SK-N-SH treated with all-trans-retinoic acid at 6 μM for 48 hours (cell line): ENCODE measurements at places on chromosomes 2 and 18.
A peak's percentile ranks its signal among the peaks of the same experiment; 100 is the strongest.

DNA sequence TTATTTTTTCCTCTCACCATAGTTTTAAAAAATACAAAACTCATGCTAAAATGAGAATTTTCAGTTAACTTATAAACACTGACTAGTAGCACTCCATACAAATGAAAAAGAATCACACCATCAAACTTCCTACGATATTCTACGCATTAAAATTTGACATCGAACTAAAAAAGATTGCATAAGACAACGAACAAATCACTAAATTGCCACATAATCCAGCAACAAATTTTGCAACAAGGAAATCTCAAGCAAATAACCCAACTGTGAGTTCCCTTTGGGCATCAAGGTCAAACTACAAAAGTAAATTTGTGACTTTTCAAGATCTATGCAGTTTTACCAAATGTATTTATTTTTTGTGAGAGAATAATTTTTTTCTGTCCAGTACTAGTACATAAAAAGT is 1.5 kb downstream of the MAP3K2 start:
- no peak for ATAC-seq

- ATAC-seq: no peak; the same call in 2 of the 3 replicates
Observed at GRCh38 chr2:207782238-207783030, 12.7 kb upstream of the FZD5 start.

- ATAC-seq: no peak
Observed at GRCh38 chr2:38835990-38836389, 39.7 kb downstream of the DHX57 start.

DNA sequence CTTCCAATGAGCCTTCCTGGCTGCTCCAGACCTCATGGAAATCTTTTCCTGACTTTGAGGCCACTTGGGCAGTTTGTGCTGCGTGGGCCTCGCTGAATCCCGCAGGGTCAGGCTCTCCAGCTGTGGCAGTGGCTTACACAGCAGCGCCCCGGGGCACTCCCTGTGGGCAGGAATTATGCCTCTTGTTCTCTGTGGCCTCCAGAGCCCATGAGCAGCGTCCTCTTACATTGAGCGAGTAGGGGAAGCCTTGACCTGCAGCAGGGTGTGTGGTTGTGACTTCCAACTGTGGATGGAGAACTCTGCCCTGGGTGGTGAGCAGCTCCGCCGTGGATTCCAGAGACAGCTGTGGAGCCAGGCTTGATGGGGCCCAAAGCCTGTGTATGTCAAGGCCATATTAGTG is 180.8 kb downstream of the GLI2 start:
- ATAC-seq: no peak

DNA sequence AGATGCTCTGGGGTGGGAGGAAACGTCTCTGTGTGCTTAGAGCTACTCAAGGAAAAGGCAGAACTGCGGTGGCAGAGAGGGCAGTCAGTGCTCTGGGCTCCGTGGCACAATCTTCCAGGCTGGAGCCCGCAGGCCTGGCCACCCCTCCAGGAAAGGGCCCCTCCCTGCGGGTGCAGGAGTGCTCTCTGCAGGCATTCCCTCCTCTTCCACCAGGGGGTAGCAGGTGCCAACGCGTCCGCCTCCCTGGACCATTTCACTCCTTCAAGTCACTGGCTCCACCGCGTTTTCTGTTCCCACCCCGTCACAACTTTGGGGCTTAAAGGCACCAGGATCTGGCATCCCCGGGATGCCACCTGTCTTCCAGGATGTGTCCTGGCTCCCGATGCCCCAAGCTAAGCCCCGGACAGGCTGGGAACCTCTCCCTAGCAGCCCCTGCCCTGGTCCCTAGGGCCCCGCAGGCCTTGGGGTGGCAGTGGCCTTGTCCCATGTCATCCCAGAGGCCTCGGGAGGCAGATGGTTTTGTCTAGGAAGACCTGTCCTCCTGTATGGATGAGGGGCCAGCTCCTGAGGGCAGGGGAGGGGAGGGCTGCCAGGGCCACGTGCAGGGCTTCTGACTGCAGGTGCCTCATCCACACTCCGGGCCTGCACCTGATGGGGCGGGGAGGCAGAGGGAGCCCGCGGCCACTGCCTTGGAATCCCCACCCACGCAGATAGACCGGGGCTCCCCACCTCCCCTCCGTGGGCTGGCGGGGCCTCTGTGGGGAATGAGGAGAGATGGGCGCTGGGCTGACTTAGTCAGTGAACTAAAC is 26.4 kb downstream of the KCNIP3 start:
- peak; percentile 79 for ATAC-seq

- ATAC-seq: peak; percentile 80
Observed at GRCh38 chr2:232611559-232612218, 21.7 kb upstream of the EFHD1 start.

- ATAC-seq: no peak
Observed at GRCh38 chr2:130963196-130963848, 126.6 kb downstream of the ARHGEF4 start.

- ATAC-seq: no peak
Observed at GRCh38 chr2:98540536-98540935, 67.8 kb downstream of the COA5 start.

GRCh38 chr2:55846426-55846825 is 77.2 kb downstream of the EFEMP1 start:
- no peak for ATAC-seq

DNA sequence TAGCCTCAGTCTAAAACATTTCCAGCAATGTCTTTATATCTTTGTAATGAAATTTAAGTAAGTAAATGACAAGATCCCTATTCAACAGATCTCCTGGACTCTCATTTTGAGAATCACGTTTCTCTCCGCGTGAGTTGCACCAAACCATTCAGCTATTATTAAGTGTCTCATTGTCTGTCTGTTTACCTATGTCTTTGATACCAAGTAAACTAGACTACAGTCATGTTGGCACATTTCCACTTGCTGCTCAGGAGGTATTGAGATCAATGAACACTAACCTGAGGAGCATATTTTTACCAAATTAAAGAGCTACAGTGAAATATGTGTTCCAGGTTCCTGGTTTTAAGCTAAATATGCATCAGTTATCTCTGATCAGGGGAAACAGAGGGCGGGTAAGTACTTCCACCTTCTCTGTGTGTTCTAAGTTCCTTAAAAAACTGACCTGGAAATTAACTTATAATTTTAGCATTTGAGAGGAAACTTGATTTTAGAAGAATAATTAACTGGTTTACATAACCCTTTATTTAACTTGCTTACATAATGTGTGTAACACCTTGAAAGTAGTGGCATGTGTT is 125.8 kb downstream of the OSBPL6 start:
- ATAC-seq: no peak

DNA sequence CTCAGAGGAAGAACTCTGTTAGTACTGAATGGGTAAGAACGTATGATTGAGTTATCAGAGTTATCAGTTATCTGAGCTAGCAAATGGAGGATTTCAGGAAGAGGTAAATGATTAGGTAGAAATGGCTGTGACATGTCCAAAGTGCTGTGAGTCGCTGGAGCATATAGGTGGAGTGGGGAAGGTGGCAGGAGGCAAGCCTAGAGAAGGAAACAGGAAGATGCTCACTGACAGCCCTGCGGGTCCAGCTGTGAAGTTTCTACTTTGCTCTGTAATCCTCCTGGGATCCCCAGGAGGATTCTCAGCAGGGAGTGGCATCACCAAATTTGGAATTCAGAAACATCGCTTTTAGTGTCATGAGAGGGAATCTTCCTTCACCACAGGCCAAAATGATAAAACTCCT is 52.0 kb downstream of the GYPC start:
- no peak for ATAC-seq

DNA sequence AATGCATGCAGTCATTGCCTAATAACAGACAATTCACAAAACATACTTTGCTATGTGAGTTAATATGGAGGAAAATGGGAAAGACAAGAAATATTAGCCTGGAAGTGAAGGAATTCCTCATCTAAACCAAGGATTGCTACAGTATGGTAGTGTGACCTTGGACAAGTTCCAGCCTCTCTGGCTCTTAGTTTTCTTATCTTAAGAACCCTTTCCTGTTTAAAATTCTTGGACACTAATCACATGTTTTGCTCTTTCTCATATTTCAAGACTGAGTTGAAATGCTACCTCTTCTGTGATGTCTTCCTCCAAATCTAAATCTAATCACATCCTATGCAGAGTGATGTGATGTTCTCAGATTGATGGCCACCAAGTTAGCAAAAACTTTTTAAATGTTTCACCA is 20.8 kb upstream of the ADAM23 start:
- no peak for ATAC-seq

- no peak for ATAC-seq
Observed at GRCh38 chr2:132568656-132569055, 101.3 kb downstream of the LYPD1 start.

DNA sequence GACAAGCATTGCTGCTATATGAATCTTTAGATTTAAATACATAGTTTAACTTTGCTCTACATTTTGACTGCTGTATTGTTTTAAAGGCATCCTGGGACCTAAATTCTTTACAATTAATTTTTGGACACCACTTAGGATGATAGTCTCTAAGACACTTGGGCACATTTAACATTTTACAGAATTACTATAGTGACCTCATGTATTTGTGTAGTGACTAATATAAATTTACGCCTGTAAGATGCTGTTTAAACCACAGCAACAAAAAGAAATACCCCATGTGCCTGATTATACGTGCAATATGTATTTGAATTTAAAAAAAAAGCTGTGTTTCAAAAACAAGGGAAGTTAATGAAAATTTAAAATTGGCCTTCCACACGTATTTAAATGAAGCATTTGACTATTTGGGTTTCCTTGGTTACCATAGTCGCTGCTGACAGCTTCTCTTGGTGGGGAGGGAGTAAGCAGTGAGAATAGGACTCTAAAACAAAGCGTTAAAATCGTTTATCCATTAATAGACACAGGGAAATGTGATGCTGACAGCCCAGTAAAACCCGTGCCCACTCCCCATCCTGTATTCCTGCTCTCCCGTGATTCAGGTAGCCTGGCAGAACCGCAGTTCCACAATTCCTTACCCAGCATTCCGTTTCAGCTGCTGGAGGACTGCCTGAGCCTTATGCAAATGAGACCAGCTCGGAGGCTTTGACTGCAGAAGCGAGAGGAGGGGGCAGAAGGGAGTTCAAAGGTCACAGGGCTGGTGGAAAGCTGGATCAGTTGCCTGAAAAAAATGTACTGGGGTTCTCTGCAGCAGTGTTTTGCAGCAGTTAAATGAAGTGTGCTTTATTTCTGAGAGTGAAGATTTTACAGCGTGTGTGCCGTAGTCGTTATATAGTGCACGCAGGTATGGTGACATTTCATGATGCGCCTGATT is 104.3 kb downstream of the CSRNP3 start:
- ATAC-seq: peak; percentile 95

GRCh38 chr18:10995550-10995949 is 153.8 kb downstream of the PIEZO2 start:
- ATAC-seq: no peak

GRCh38 chr2:27019931-27020855 is 12.6 kb upstream of the TMEM214 start:
- no peak for ATAC-seq

DNA sequence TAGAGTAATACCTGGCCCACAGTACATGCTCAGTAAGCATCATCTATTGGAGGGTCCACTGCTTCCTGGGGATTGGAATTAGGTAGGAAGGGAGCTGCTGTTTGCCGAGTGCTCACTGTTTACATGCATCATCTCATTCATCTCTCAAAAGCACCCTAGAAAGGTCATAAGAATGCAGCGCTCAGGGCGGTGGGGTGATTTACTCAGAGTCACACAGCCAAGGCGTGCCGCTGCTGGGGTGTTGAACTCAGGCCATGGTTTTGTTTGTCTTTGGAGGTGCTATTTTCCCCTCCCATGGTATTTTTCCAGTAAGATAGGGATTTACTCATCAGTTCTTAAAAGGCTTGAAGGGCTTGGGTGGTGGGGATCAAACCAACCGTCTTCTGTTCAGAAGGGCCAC is 227.5 kb downstream of the LDLRAD4 start:
- no peak for ATAC-seq

DNA sequence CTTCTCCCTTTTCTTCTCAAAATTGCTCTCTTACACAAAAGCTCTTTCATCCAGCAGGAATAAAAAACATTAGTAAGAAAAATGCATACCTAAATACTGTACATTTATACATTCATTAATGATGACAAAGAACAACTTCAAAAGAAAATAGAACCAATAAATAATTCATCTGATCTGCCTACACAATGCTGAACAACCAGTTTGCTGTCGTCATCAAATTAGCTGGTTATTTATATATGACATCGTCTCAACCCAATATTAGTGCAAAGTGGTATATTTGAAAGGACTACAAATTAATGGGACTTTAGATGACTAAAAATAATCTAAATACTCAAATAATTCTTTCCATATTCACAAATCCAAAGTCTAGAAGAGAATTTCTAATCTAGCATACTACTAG is 24.8 kb upstream of the VIT start:
- no peak for ATAC-seq

DNA sequence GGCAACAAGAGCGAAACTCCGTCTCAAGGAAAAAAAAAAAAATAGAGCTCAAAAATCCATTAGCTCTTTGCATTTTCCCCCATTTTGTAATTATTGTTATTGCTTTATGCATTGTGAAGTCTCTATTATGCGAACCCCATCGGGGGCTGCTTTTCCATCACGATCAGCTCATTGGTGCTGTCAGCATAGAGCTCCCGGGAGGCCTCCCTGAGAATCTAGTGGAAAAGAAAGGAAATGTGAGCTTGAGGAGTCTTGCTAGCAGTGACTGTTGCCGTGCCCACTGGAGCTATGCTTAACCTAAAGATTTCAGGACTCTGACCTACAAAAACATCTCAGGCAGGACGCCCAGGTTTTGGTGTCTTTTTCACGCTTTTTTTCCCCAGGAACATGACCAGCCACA is 102.6 kb upstream of the NDUFV2 start:
- ATAC-seq: no peak

DNA sequence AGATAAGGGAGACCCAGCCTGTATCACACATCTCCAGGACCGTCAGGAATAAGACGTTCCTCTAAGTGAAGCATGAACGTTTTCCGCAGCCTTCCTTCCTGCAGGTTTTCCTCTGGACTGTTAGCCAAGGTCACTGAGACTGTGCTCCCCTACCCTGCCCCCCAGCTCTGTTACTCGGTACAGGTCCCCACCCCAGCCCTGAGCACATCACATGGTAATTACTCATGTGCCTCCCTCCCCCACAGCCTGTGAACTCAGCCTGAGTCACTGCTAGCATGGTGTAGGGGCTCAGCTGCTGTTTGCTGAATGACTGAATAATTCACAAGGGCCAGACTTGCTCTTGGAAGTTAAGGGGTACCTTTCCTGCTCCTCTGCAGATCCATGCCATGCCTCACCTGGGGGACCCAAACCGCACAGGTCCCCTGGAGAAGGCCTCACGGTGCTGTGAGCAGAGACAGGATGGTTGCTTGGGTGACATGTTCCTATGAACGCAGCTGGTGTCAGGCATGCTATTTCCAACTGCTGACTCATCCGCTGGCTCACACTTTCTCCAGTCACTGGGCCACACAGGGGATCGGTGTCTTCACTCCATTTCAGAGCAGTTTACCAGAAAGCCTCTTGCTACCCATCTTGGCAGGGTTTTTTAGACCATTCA is 88.2 kb downstream of the PLB1 start:
- ATAC-seq: peak; percentile 90

GRCh38 chr18:46062781-46063180 is 9.3 kb downstream of the PSTPIP2 start:
- ATAC-seq: no peak
